CD14-positive monocyte (primary cell): ENCODE measurements at places on chromosomes 11 and 22.
A peak's percentile ranks its signal among the peaks of the same experiment; 100 is the strongest.

- DNase-seq: no peak
Measured at GRCh38 chr11:120130991-120131760, 6.7 kb downstream of the TRIM29 start.

DNA sequence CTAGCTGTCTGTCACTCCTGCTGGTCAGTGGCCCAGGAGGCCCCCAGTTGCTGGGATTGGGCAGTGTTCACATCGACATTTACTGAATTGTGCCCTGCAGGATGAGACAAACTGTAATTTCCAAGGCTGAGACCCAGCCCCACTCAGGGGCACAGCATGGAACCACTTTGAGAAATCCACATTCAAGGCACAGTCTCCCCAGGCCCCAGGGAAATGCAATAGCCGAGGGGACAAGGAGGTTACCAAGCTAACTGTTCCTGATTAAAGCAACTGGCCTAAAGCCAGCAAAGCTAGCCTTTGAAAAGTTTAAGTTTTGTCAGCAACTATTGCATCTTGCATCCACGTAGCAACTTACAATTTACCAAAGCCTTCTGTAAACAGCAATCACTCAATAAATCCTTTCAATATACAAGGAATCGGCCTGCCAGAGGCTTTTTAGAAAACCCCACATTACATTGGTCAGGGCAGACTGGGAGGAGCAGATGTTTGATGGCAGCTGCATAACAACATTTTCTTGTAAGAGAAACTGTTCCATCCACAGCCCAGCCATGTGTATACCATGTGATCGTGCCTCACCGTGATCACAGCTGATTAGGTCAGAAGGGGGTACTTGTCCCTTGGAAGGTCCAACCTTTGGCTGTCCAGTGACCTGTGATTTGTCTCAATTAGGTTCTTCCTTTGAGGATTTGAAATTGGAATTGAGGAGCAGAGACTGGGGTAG is 103.9 kb downstream of the TENM4 start:
- no peak for DNase-seq

- DNase-seq: no peak
Measured at GRCh38 chr22:43330178-43331068, 12.7 kb downstream of the SCUBE1 start.

DNA sequence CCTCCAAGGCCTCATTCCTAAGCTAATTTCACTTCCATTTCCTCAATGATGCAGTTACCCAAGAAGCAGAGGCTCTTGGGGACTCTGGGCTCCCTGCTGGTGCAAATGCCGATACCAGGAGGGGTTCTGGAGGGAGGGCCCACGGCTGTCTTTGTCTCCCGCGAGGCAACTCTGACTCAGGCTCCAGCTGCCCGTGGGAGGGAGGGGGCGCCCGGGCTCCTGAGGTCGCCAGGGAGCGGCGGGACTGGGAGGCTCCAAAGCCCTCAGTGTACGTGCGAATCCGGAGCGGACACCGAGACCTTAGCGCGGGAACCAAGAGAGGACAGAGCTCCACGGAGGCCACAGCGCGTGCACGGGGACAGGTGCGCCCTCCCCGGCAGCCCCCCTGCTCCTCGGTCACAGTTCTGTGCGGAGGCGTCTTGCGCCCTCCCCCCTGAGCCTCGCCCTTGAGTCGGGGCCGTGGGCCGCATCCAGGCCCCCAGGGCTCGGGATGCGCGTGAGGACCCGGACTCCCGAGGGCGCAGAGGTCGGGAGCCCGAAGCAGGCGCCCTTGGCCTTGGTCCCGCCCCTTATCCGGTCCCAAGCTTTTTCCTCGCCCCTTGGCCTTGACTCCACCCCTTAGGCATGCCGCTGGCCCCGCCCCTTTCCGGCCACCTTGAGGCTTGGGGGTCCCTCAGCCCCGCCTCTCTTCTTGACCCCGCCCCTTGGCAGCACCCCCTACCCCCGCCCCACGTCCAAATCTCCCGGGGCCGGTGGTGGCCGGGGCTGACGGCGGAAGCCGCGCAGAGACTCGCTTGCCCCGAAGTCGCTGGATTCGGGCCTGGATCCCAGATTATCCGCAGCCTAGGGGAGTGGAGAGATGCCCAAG is 4.7 kb upstream of the SHISA8 start:
- peak; percentile 63 for DNase-seq

DNA sequence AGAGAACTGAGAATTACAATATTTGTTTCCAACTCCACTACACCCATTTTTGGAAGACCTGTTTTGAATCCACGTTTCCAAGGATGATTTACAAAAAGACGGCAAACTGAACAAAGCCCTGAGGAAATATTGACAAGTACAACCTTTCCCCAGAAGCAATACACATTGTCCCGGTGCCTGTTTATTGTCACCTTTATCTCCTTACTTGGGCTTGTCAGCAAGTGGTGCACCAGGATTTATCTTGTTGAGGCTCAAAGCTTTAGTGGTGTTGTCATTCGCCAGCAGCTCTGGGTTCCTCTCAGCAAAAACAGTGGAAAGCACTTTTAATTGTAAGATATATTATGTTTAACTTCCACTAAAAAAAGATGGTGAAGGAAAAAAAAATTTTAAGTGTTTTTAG is 1191.9 kb upstream of the TENM4 start:
- no peak for DNase-seq

DNA sequence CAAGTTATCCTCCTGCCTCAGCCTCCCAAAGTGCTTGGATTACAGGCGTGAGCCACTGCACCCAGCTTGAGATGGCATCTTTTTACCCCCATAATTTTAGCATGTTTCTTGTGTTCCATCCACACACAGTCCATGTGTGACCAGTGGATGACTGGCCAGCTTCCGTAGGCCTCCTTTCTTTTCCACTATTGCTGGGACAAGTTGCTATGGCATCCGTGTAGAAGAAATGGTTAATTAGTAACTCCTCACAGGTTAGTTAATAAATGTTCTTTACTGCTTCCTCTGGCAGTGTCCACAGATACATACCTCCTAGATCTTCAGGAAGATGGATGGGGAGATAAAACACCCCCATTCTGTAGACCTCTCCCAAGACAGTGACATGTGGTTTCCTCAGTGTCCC is 154.3 kb upstream of the RASSF10 start:
- no peak for DNase-seq

GRCh38 chr11:11370962-11371303 is 17.9 kb upstream of the CSNK2A3 start:
- DNase-seq: no peak

DNA sequence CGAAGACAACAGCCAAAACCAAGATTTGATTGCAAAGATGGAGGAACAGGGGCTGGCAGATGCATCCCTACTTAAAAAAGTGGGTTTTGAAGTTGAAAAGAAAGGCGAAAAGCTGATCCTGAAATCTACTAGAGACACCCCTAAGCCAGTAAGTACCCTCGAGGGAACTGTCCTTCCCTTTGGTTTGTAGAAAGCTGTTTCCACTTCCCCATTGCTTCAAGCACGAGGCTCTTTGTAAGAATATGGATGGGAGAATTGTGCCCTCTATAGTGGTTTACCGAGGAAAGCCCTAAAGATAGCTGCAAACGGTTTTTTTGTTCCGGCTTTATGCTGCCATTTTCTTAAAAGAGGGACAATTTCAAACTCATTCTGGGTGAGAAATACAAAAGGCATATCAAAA is 133.9 kb downstream of the WNT7B start:
- DNase-seq: no peak

DNA sequence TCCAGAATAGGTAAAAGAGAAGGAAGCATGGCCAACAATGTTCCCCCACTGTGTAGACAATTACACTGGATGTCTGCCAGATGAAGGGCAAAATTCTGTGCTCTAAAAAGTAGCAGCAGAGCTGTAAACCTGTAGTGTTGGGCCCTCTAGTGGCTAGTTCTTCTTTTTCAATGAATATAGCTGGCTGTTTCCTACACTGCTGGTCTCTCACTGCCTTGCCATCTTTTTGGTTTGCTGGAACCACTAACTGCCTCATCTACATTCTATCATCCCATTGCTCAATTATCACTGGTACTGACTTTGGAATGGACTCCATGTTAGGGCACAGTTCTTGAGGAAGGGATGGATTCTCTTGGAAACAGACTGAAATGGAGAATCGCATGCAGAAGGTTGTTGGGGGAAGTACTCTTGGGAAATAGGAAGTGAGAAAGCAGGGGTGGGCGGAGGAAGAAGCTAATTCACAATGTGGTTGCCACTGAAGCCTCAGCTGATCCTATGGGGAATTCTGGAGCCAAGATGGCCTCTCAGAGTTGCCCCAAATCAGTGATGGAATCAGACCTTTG is 17.9 kb downstream of the KCNE3 start:
- DNase-seq: peak; percentile 84

DNA sequence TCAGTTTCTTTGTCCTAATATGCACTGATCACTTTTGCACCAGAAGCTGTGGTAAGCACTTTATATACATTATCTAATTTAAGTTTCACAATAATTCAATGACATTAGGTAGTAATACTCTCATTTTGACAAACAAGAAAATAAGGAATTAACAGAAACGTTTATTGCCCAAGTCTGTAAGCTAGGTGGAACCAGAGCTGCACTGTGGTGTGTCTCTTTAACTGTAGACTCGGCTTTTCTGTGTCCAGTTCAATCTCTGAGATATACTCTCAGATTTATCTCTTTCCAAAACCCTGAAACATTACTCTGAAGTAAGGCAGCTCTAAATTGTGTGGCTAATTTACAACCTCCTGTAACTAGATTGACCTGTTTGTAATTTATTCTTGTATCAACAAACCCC is 101.1 kb downstream of the MUC15 start:
- no peak for DNase-seq

DNA sequence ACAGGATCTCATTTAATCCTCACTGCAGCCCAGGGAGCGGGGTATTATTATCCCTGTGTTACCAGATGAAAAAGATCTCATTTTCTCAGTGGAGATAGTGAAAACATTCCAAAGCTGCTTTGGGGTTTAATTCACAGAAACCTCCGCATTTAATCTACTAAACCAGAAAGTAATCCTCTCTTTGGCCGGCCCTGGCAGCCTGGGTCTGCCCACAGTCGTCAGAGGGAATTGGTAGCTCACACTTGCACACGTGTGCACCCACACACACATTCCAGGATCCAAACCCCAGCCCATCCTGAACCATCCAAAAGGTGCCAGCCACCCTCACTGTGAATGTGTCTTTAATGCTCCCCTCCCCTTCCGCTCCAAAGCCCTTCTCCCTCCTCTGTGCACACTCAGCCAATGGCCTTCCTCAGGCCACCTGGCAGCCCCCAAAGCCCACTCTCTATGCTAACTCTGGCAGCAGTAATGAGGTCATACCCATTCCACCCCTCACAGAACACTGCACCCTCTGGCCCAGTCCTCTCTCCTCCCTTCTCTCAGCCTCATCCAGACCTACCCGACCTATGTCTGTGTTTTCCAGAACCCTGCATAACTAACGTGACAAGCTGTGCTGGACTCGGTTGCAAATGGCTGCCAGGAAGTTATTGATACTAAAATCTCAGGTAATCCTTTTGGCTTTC is 466.2 kb downstream of the SOX6 start:
- no peak for DNase-seq

- DNase-seq: no peak
Measured at GRCh38 chr11:66262696-66263095, 5.7 kb upstream of the RAB1B start.

- no peak for DNase-seq
Measured at GRCh38 chr11:19923626-19924025, 211.0 kb downstream of the NAV2 start.

DNA sequence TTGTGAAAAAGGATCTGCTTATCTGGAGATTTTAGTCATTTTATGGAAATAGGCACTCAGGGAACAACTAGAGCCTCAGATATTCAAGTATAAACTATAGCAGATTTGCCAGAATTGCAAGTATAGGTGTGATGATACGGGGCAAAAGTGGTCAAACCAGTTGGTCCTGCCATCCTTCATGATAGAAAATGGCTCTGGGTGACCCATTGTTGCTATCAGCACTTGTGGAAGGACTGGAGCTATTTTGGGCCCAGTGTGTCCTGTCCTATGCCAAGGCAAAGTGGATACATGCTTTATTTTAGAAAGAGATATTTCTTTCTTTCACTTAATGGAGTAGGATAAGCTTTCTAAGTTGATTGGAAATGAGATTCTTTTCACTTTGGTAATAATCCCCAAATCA is 85.2 kb downstream of the PPP6R3 start:
- no peak for DNase-seq

GRCh38 chr22:49018601-49019000 is 809.1 kb downstream of the BRD1 start:
- DNase-seq: no peak

GRCh38 chr22:35638001-35638400 is 10.2 kb upstream of the APOL6 start:
- DNase-seq: no peak

DNA sequence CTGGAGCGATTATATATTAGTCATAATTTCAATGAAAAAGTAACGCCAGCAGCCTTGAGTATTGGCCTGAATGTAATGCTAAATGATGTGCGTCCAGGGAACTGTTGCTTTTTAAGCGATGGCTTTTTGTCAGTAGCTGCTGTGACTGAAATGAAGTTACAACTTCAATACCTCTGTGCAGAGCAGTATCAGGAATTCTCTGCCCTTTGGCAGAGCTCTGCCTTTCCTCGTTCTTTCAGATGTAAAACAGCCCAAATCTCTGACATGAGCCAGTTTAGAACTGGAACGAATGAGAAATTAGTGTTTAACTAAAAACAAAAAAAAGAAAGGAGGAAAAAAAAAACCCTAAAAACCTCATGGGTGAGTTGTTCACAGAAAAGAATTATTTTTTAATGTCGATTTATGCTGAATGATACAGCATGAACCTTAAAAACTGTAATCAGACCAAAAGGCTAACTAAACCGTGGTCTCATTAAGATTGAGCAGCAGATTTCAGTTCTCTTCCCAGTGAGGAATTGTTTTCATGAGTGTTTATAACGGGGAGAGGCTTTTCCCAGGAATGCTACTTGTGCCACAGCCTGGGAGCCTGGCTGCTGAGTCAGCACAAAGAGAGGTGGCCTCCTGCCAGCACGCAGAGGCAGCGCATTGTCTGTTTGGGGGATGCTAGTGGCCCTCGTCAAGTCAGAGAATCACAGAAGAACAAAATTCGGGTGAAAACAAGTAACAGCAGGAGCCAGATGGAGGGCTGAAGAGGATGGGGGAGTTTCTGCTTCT is 146.2 kb upstream of the RASSF10 start:
- no peak for DNase-seq

DNA sequence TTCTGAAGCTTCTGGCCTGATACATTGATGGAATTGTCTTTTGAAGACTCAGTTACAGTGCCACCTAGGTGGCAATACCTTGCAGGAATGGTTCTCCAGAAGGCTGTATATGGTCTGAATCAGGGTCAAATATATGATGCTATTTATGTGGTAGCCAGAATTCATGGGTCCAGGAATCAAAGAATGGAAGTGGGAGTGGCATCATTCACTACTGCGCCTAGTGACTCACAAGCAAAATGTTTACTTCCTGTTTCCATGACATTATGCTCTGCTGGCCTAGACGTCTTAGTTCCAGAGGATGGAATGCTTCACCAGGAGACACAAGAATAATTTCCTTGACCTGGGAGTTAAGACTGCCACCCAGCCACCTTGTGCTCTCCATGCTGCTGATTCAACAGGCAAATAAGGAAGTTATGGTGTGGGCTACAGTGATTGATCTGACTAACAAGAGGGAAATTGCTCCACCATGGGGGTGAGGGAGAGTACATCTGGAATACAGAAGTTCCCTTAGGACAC is 491.8 kb downstream of the ETS1 start:
- peak; percentile 33 for DNase-seq
